ENCODE measurements at places on chromosomes 16 and 17.

DNA sequence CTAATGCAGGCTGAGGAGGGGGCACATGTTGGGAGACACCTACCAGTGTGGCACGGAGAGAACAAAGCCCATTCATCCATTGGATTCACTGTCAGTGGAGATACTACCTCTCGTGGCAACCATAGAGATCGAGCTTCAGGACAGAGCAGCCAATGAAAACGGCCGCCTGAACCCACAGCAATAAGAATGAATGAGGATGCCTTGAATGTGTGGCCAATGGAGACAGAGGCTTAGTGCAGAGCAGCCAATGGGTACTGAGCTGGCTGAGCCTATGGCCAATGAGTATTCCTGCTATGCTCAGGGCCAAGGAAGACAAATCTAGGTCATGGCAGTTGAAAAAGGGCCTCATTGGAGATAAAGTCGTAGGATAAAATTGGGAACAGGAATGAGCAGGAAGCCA, 10.9 kb downstream of the ARHGEF15 start:
- no peak for DNase-seq

DNA sequence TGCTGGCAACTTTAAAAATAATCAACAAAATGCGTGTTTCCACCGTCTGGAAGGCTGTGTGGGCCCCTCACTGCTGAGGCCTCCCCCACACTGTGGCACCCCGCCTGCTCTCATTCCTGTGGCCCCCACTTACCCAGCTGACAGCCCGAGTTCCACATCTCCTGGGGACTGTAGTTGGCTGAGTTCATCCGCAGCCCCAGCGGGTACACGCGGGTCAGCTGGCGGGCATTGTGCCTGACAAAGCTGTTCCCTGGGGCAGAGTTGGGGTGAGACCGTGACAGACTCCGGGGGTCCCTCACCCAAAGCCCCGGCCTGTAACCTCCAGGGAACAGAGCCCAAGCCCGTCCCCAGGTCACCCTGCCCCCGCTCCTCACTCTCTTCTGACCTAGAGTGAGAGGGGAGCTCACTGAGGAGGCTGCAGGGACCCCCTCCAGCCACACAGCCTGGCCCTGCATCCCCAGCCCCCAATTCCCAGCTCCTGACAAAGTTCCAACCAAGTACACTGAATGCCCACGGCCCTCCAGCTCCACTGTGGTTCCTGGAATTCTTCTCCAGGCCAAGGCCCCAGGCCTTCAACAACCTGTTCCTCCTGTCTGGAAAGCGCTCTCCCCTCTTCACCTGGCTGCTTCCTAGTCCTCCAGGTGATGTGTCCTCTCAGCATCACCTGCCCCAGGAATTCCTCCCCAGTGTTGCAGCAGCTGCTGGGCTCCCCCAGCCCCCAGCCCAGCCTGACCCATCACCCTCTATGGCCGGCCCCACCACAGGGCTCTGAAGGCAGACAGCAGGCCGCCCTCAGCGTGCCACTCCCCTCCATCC, 18.0 kb downstream of the PLCD3 start:
- no peak for DNase-seq

DNA sequence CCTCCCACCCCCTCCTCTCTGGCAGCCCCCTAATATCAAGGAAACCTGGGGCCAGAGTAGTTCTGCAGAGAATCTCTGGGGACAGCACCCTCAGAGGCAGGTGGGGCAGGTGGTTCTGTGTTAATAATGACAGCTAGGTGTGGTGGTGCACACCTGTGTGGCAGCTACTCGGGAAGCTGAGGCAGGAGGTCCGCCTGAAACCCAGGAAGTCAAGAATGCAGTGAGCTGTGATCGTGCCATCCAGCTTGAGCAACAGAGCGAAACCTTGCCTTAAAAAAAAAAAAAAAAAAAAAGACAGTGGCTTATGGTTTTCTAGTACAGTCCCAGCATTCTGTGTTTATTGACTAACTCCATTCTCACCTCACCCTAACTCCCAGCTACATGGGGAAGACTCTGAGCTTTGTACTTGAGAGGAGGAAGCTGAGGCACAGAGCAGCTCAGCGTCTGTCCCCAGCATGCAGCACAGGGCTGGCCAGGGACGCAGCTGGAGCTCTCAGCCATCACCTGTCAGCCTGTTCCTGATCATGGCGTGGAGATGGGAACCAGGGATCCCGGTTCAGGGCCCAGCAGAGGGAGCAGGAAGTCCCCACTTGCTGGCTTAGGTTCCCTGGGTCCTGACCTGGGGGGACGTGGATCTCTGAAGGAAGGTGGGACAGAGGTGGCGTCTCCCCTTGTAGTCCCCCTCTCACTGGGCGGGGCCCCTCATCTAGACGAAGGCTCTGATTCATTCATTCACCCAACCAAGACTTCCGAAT, 6.1 kb downstream of the DBNDD1 start:
- no peak for DNase-seq

DNA sequence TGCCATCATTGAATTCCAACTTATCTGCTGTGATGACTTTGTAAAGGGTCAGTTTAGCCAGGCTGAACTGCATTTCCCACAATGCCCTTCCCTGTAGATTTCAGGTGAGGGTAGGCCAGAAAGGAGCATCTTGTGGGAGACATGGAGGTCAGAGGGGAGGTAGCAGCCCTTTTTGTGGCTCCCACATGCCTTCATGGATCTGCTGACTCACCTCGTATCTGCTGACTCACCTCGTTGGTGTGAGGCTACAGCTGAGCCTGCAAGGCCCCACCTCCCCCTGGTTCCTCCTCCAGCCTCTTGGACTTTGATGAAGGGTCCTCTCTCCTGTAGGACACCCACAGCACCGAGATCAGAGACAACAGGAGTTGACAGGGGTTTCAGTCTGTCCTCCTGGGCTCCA, 102.5 kb downstream of the SALL1 start:
- DNase-seq = no peak

DNA sequence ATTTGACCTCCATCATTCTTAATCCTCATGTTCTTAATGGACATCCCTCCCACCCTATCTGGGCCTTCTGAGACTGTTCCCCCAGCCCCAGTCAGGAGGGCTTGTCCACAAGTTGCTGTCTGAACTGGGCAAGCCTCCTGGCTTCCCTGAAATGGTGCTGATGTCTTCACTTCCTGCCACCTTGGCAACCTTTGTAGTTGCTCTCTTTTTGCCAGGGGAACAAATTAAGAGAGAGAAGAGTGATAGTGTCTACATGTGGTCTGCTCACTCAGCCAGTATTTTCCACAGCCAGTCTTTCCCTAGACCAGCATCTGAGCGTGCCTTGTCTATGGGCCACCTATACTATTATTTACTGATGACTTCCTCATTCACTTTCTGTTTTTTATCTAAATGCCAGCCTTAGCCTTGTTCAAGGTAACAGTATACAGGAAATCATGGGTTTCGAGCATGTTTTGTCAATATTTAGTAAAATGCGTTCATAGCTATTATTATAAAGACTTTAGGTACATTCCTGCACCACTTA, 710.1 kb downstream of the MAF start:
- DNase-seq = no peak

DNA sequence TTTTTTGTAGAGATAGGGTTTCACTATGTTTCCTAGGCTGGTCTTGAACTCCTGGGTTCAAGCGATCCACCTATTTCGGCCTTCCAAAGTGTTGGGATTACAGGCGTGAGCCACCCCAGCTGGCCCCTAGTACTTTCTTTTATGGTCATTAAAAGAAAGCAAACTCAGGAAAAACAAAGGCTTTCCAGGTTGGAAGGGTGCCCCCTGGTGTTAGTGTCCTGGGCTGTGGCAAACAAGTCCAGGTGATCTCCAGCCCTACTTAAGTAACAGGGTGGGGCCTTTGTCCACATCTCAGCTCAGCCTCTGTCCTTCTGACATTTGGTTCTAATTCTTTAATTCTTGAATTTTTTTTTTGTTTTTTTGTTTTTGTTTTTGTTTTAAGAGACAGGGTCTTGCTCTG, 6.9 kb downstream of the IGFBP4 start:
- DNase-seq = no peak

GRCh38 chr16:85974428-85975375, 75.7 kb downstream of the IRF8 start:
- no peak for DNase-seq

- DNase-seq = no peak
These were observed 59.9 kb downstream of the BEAN1 start for GRCh38 chr16:66486773-66487579.

- no peak for DNase-seq
These were observed 3.3 kb downstream of the TMEM94 start for GRCh38 chr17:75459590-75460267.

- no peak for DNase-seq
These were observed 16.3 kb downstream of the MEIOC start for GRCh38 chr17:44672479-44673093.

GRCh38 chr16:29824589-29825144, 4.4 kb downstream of the MVP start:
- DNase-seq = no peak

DNA sequence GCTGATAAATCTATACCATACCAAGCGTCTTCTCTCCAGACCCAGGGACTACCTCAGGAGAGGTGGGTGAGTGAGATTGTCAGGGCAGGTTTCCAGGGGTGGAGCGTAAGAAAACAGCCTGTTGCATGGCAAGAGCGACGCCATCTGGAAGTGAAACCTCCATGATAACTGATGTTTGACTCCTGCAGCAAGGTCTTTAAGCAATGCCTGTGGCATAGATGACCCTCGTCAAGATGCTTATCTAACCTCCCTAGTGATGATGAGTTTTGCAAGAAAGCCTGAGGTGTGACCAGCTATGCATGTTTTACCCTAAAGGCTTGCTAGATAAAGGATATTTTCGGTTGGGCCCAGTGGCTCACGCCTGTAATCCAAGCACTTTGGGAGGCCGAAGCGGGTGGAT, 71.6 kb downstream of the GSG1L start:
- no peak for DNase-seq

- DNase-seq = no peak
These were observed 50.7 kb downstream of the SLC7A5 start for GRCh38 chr16:87818533-87819161.

GRCh38 chr17:7023576-7024401, 939 bp downstream of the BCL6B start:
- DNase-seq = peak; percentile 95

DNA sequence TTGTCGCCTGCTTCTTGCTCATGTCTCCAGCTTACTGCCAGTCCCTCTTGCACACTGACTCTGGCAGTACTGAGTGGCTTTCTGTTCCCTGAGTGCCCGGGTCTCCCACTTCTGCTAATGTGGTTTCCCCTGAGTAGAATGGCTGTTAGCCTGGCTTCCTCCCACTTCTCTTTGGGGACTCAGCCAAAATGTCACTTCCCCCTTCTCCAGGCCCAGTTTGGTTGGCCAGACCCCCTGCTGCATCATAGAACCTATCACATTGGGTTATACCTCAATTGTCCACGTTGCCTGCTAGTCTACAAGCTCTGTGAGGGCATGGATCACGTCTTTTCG, 304.4 kb downstream of the HS3ST3B1 start:
- DNase-seq = no peak

- DNase-seq = no peak
These were observed 2.0 kb downstream of the CUEDC1 start for GRCh38 chr17:57953219-57953618.

DNA sequence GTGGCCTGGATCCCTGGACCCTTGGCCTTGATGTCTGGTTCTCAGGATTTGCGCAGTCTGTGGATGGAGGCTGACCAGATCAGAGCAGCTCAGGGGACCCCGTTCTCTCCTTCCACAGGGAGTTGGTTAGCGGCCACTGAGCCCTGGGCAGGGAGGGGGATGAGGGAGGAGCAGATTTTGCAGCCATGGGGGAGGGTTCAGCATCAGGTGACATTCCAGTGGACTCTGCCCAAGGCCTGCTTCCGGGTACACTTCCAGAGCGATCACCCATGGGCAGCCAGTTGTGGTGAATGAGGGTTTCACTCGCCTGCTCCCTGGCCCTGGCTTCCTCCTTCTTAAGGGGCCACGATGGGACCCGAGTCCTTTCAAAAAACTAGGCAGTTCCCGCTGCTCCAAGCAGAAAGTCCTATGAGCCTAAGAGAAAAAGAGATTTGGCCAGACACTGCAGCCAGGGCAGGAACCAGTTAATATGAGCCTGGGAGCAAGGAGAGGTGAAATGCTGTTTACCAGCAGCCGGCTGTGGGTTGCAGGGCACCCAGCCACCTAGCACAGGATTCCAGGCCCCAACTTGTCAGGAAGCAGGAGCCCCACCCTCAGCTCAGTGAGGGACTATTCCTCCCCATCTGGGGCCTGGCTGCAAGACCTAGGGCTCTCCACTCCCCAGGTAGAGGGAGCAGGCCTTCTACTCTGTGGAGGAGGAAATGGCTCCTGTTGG, 4.7 kb upstream of the GPRC5C start:
- DNase-seq = peak; percentile 79

GRCh38 chr17:63999680-64000531, 1.8 kb downstream of the PRR29 start:
- peak; percentile 35 for DNase-seq

GRCh38 chr17:43662413-43663141, 855 bp upstream of the MEOX1 start:
- DNase-seq = no peak

DNA sequence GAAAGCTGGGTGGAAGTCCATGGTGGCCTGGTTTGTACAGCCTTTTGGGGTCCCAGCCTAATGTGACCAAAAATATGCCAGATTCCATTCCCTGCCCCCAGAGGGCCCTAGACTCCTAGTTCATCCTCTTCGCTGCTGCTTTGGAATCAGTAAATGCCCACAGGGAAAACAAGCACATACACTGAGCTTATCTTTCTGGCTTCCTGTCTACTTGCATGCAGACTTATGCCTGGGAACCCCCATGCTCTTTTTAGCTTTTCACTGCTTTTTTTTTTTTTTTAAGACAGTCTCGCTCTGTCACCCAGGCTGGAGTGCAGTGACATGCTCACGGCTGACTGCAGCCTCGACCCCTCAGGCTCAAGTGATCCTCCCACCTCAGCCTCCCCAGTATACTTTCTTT, 6.2 kb upstream of the CD300LG start:
- DNase-seq = no peak

DNA sequence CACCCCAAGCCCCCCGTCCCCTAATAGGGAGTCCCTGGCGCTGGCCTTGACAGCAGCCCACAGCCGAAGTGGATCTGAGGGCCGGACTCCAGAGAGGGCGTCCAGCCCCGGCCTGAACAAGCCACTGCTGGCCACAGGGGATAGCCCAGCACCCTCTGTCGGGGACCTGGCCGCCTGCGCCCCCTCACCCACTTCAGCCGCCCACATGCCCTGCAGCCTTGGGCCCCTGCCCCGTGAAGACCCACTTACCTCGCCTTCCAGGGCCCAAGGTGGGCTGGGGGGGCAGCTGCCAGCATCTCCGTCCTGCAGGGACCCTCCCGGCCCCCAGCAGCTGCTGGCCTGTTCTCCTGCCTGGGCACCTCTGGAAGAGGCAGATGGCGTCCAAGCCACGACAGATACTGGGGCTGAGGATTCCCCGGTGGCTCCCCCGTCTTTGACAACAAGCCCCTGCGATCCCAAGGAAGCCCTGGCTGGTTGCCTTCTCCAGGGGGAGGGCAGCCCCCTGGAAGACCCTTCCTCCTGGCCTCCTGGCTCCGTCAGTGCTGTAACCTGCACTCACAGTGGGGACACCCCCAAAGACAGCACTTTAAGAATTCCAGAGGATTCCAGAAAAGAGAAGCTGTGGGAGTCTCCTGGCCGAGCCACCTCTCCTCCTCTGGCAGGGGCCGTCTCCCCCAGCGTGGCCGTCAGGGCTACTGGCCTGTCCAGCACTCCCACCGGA, 19.3 kb upstream of the ZFPM1 start:
- no peak for DNase-seq
